ENCODE measurements at places on chromosomes 7 and 10. TPM values are rescaled to one million over a fixed set of nuclear protein-coding genes. Genes with fewer than 3 reads are reported as not detected.
A peak's percentile ranks its signal among the peaks of the same experiment; 100 is the strongest.

DNA sequence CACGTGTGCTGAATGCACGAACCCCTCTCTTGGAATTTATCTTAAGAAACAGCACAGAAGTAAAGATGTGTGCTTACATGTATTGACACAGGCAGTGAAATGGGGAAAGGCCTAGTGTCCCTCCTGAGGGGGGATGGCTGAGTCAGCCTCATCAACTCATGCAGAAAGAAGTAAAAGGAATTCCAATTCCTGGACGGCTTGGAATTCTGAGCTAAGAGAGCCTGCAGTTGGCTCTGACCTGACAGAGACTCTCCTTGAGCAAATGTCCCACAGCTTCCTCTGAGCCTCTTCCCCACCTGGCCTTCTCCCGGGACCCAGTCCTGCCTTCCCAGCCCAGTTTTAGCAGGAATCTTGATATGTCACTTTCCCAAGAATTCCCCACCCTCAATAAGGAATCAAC is 542.4 kb upstream of the ADARB2 start:
- no peak for DNase-seq

GRCh38 chr7:157263156-157263555 is 73.6 kb upstream of the DNAJB6 start:
- no peak for DNase-seq

DNA sequence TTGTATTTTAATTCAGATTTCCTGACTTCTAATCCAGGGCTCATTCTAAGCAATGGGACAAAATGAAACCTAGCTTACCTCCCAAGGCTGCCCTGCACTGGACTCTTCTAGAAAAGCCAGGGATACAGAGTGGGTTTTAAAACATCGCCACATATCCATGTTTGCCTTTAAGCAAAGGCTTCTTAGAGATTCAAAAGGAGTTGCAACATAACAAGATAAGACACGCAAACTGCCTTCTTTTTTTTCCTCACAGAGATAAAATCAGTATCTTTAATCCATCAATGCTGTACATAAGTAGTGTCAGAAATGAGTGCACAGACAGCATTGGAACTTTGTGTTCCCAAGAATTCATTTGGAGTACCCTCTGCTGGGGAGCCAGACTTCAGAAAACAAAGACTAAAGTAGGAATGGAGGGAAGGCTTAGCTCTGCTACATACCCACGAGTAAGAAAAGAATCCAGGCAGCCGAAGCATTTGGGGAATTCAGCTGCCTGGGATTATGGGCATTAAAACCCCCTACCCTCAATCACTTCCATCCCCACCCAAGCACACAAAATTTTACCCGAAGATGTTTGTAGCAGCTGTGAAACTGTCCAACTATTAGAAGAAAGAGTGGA is 427.8 kb downstream of the ARL4A start:
- peak; percentile 18 for DNase-seq

- no peak for DNase-seq
These were observed 29.7 kb downstream of the HTRA1 start for GRCh38 chr10:122490786-122491680.

- DNase-seq = no peak
These were observed 502.3 kb downstream of the SH2D4B start for GRCh38 chr10:81040031-81040430.

DNA sequence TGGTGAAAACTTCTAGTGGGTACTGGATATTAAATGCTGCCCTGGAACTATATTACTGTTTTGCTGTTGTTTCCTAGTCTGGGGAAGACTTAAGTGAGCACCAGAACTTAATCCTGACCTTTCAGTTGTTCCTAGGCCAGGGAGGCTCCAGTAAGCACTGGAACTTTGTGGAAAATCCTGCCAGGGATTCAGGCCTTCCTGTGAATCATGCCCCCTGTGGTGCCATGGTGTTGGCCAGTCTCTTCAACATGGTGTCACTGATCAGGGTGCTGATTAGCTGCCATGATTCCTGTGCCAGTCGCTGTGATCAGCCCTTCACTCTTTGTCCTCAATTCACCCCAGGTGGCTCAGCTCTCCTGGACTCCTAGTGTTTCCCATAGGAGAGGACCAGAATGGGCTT is 8.5 kb upstream of the AOAH start:
- no peak for DNase-seq

CNPY4 gene
- total RNA-seq = 50.2 TPM

DNA sequence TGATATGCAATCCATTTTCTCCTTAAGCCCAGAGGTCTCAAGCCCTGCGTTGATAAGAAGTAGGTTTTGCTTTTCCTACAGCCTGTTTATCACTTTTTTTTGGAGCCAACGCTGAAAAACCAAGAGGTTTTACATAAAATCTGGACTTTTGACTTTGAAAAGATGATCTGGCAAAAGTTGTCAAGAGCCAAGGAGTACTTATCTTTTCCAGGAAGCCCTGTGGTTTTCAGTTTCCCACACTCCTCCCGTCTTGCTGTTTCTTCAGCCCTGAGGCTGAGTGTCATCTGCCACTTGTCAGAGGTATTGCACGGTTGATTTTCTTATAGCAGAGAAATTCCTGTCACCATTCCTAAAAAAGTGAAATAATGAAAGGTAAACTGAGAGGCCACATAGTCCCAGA is 108.7 kb downstream of the TYW1 start:
- DNase-seq = no peak

LMOD2 gene
- total RNA-seq = 86.1 TPM

GRCh38 chr10:58335306-58336005 is 650 bp downstream of the UBE2D1 start:
- peak; percentile 24 for DNase-seq

- DNase-seq = no peak
These were observed 152.6 kb downstream of the JMJD1C start for GRCh38 chr10:63313066-63313717.

All from muscle of leg (tissue), 16 donors.